ENCODE measurements at places on chromosomes 7 and 10. TPM values are rescaled to one million over a fixed set of nuclear protein-coding genes. Genes with fewer than 3 reads are reported as not detected.

The ZNF655 gene
- total RNA-seq = 154 TPM

The TECTB gene
- total RNA-seq = not detected

GRCh38 chr7:140981951-140982350 is 32.8 kb downstream of the MRPS33 start:
- no peak overlapping the region for H3K27ac ChIP-seq
- H3K4me3 ChIP-seq = no peak overlapping the region
- DNase-seq = no peak
- no peaks in the 10 kb centered on the region for H3K36me3 ChIP-seq

DNA sequence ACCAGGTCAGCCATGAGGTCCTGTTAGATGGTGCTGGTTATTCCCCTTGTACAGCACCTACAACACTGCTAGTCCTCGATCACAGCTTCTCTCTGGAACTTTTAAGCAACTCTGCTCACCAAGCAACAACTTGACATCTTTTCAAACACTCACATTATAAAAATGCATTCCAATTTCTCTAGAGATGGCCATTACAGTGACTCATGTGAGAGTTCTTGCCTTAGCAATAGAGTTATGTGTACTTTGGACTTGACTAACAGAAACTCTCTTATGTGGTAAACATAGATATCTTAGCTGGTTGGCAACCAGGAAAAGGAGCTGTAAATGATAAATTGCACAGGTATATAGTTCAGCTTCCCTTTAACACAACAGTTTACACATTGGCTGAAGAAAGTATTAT is 122.2 kb downstream of the PDE1C start:
- H3K27ac ChIP-seq = no peak overlapping the region
- H3K4me1 ChIP-seq = no peaks in the 10 kb centered on the region
- no peak overlapping the region for H3K4me3 ChIP-seq
- DNase-seq = no peak
- H3K36me3 ChIP-seq = no peaks in the 10 kb centered on the region
- no peaks in the 10 kb centered on the region for H3K27me3 ChIP-seq
